ENCODE measurements at places on chromosomes 3 and 15.
A peak's percentile ranks its signal among the peaks of the same experiment; 100 is the strongest.

GRCh38 chr15:85681386-85681785 is 113.3 kb downstream of the KLHL25 start:
- DNase-seq, result no peak

GRCh38 chr3:63538919-63539318 is 113.6 kb upstream of the SNTN start:
- DNase-seq, result no peak

DNA sequence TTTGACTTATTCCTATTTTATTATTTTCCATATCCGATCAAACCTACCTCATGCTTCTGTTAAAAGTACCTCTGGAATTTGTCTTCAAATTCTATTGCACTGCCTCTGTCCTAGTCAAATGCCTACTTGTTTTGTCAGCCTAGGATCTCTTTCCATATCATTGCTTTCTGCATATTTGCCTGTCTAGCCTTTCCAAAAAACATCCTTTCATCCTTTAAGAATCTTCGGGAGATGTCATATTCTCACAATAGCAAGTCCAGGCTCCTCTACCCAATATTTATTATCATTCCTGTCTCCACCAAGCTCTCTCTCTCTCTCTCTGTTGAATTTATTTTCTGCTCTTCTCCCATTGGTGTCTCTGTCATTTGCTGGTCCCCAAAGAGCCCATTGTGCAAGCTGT is 80.1 kb downstream of the LRRC28 start:
- DNase-seq, result no peak

- DNase-seq, result no peak
These were observed 80.7 kb downstream of the GADL1 start for GRCh38 chr3:30813734-30814133.

DNA sequence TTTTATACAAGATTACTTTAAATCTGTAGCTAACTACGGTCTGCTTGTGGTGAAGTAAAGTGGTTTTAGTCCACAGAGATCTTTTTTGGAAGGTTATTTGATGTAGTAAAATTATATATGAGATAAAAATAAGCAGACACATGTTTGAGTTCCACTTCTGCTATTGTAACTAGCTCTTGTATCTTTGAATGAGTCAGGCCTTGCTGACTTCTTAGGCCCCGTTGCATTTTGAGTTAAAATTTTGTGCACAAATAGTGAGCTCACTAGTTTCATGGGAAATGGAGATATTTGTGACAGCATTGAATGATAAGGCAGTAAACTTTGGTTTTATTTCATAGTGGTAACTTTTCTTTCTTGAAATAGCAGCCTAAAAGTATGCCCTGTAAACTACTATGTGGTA is 42.6 kb downstream of the ARIH1 start:
- no peak for DNase-seq

DNA sequence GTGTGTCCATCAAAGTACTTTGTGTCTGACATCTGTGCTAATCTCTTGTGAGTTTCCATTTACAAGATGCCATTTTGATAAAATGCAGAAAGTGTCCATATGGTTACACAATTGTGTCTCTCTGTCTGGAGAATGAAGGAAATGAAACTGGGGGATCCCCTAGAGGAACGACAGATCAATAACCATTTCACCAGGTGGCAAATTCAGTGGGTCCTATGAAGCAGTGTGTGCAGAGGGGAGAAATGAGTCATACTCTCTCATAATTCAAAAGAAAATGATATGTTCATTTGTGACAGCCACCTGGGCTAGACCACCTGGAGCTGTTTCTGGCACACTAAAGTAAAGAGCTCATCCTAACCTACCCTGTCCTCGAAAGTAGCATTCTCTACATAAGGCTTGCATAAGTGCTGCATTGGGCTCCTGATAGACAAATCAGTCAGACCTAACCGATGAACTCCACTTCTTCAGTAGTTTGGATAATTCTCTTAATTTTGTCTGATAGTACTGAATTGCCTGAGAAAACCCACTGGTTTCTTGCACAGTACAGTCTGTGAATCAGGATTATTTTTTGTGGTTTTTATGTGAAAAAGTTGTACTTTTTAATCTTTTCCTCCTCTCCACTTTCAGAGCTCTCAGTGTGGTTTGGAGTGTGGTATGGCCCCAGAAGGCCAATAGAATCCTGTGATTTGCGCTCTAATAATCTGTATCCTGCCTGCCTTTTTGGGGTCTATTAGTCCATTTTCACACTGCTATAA is 10.3 kb upstream of the CD47 start:
- peak; percentile 54 for DNase-seq

DNA sequence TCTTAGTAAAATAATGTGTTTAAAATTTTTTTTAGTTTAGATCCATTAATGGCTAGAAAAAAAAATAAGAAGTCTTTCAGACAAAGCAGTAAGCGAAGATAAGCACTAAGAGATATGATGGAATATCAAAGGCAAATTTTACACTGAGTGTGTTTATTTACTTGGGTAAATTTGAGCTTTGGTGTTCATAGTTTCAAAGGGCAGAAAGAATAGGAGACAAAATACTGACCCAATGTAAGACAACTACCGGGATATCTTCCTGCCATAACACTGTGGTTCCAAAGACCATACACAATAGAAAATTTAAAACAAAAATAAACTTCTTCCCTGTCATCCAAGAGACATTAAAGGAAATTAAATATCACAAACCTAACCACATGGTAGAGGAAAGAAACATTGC is 25.5 kb upstream of the TP63 start:
- no peak for DNase-seq

DNA sequence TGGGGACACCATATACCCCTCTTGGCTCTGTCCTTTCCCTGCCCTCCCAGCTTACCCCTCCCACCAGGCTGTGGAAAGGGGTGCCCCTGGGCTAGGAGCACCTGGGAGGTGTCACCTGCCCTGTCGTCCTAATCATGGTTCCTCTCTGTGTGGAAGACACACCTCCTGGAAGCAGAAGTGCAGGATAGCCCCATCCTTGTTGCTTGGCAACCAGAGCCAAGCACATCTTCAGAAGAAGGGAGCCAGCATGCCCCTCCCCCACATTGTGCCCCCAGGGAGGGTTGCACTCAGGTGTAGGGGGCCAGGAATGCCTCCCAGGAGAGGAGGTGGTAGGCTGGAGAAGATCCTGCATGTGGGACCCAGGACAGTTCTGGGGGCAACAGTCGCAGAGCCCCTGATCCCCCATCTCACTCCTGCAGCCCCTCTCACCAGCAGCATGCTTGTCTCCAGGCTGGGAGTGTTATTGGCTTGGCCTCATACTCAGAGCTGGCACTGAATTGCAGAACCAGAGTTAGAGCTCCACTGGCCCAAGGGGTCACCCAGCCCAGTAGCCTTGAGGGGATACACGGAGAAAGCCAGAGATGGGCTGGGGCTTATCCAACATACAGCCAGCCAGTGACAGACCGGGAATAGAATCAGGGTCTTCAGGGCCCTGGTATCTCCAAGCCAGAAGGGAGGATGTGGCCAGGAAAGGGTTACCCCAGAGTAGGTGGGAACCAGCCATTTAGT is 8.4 kb downstream of the RAB6B start:
- no peak for DNase-seq

GRCh38 chr3:76311941-76312340 is 526.6 kb upstream of the ZNF717 start:
- no peak for DNase-seq

DNA sequence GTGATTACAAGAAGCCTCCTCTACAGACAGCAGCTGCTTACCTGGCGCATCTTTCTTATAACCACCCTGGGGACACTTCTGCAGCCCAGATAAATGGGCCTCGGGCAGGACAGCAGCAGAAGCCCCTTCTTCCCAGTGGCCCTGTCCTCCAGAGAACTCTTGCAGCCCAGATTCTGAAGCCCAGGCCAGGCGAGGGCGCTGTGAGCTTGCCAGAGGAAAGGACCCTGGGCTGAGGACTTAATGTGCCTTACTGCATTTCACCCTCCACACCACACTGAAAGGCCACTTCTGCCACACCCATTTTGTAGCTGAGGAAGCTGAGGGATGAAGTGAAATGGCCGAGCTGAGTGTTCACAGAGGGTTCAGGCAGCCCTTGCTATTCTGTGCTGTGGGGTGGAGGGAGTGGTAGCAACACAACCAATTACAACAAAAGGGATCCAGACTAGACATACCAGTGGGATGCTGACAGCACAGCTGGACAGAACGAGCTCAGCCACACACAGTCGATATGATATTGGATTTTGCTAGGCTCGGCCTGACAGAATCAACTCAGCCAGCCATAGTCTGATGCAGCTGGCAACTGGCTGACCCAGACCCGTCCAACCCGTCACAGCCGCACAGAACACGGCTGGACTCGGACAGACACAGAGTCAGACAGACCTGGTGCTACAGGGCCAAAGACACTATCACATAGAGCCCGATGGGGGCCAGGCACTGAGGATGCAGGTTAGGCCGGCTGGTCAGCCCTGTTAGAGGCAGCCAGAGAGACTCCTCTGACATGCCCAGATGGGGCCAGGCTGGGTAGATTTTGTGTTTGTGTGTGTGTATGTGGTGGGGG is 7.3 kb downstream of the ACOX2 start:
- peak; percentile 28 for DNase-seq

DNA sequence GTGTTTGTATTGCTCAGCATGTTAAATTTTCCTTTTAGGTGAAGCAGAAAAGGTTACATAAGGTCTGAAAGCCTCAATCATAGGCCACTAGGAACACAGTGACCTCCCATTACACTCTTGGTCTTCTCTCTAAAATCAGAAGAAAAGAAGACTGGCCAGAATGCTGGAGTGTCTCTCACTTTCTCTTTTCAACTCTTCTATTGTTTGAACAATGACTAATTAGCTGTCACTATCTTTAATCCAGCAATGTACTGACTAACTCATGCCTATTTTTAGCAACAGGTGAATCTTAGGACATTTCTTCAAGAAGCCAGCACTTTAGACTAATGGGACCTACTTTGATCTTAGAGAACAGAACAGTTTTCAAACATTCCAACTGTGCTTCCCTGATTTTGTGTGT is 142.8 kb downstream of the TGFBR2 start:
- DNase-seq, result no peak

GRCh38 chr3:15319575-15319974 is 12.8 kb downstream of the SH3BP5 start:
- no peak for DNase-seq
